HTR-8/SVneo (cell line): ENCODE measurements at places on chromosomes 3 and 15.

DNA sequence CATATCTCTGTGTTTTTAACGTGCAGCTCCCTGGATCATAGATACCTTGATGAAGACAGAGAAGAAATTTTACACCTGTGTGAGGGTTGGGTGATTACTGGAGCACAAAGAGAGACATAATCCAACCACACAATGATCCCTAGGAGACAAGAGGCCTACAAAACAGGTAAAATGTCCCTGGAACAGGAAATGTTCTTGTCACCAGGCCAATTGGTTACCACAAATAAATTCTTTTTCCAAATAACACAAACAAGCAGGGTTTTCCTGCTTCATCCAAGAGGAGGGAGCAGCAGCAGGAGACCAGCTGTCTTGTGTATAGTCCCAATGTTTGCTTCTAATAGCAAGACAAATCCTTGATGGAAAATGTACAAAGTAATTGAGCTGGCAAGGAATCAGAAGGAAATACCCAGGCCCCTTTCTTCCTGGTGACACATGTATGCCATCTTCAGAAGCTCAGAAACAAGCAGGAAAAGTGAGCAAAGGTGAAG lies 1.4 kb downstream of the MGLL start:
- no peak for DNase-seq

DNA sequence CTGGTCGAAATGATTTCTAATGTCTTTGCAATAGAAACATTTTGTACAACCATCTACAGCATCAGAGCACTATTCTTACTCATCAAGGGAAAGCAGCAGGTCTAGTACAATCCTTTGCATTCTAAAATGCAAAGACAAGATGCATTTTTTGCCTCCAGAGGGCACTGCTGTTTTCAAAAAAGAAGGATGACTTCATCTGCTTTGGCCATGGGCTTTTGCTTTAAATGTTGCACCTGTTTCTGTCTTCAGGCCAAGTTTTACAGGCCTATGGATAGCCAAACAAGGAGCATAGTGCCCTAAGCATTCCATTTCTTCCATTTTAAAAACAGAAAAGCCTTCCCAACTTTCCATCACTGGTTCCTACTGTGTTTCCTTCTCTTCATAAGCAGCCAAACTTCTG lies 3.4 kb downstream of the PARP9 start:
- peak; percentile 58 for DNase-seq

DNA sequence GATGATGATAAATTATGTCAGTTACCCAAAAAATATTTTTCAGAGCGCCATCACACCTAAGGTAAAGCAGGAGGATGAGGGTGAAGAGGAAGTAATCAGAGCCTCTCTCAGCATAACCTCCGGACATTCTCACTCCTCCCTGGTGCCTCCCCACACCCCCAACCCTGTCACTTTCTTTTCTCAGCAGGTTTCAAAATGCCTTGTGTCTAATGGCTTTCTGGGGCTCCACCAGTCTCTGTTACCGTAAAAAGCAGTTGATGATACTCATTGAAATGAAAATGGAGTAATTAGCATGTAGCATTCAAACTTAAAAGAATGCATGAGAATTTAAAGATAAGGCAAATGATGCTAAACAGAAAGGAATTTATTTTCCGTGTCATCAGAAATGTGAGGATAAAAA lies 180.0 kb downstream of the ERC2 start:
- DNase-seq, result no peak

- no peak for DNase-seq
These were observed 100.0 kb downstream of the MAGI1 start for GRCh38 chr3:65938676-65939075.

GRCh38 chr15:37107071-37107743 lies 6.9 kb upstream of the MEIS2 start:
- DNase-seq, result no peak
